ENCODE measurements at places on chromosomes 2 and 18.

DNA sequence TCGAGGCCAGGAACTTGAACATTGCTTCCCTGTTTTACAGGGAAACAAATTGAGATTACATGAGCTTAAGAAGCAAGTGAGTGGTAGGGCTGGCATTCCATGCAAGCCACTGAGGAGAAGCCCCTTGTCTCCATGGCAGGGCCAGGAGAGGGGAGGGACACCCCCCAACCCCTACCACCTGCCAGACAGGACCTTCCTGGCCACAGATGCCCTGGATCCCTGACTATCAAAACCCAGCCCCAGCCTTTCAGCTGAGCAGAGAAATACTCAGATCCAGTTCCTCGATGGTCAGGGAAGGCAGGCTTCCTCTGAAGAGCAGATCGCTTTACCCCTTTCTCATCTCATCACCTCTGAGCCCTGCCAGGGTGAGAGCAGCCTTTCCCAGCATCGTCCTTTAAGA is 53.8 kb upstream of the ALPP start:
- DNase-seq: no peak

DNA sequence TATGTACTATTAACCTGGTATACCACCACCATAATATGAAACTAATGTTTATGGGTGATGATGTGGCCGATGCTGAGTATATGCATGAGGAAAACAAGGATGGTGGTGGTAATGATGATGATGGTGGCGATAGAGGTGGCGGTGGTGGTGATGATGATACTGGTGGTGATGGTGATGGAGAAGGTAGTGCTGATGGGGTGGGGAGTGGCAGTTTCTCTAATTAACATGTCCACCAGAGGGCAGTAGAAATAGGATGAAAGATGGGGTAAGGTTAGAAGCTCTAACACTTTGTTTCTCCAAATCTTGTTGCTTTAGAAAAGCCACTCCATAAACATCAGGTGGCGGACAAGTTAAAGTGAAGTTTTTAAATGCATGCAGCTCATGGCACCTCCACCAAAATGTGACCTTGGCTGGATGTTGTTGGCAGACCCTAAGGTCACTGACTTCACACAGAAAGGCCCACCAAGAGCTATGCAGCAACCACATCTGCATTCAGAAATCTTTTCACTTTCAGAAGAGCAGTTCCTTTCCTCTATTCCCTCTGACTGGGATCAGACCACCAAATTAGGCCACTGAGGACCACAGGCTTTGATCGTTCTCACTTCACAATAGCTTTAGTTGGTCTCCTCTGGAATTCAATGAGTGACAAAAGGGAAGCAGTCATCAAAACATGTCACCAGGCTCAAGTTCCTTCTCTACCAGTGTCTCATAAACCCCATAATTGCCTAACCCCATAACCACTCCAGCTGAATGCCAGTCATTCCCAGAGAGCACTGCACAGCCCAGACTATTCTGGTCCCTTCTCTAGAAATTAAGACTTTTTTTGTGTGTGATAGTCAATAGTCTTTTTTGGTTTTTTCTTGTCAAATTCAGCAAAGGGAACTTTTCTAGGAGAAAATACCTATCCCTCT is 7.5 kb upstream of the BCL11A start:
- DNase-seq: no peak

- no peak for DNase-seq
Observed at GRCh38 chr2:239946562-239946863, 78.6 kb downstream of the NDUFA10 start.

DNA sequence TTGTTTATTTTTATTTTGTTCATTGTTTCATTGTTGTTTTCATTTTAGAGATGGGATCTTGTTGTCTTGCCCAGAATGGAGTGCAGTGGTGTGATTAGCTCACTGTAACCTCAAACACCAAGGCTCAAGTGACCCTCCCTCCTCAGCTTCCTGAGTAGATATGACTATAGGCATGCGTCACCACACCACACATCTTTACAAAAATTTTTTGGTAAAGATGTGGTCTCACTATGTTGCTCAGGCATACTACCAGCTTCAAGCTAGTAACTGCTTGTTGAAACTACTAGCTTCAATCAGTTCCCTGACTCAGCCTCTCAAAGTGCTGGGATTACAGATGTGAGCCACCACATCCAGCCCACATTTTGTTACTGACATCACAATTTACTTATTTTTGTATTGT is 14.8 kb downstream of the FAM237A start:
- no peak for DNase-seq

GRCh38 chr2:37052600-37053332 is 31.4 kb downstream of the HEATR5B start:
- DNase-seq: no peak

- DNase-seq: no peak
Observed at GRCh38 chr18:2880473-2880872, 33.7 kb downstream of the EMILIN2 start.

- DNase-seq: no peak
Observed at GRCh38 chr18:11268741-11269233, 119.4 kb upstream of the PIEZO2 start.

- DNase-seq: no peak
Observed at GRCh38 chr18:23178661-23179081, 43.4 kb downstream of the CABLES1 start.

DNA sequence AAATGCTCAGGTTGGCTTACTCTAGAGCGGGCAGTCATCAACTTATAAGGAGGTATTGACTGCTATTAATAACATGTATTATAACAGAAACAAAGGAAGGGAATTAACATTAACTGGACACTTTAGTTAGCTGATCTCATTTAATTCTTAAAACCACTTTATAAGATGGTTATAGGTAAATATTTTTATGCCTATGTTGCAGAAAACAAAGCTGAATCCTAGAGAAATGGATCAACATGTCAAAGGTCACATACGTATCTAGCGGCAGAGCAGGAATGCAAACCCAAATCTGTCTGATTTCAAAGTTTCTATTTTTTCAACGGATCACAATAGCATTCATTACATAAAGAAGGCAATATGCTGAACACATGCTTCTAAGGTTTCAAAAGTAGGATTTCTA is 200.0 kb downstream of the PDE1A start:
- DNase-seq: no peak

DNA sequence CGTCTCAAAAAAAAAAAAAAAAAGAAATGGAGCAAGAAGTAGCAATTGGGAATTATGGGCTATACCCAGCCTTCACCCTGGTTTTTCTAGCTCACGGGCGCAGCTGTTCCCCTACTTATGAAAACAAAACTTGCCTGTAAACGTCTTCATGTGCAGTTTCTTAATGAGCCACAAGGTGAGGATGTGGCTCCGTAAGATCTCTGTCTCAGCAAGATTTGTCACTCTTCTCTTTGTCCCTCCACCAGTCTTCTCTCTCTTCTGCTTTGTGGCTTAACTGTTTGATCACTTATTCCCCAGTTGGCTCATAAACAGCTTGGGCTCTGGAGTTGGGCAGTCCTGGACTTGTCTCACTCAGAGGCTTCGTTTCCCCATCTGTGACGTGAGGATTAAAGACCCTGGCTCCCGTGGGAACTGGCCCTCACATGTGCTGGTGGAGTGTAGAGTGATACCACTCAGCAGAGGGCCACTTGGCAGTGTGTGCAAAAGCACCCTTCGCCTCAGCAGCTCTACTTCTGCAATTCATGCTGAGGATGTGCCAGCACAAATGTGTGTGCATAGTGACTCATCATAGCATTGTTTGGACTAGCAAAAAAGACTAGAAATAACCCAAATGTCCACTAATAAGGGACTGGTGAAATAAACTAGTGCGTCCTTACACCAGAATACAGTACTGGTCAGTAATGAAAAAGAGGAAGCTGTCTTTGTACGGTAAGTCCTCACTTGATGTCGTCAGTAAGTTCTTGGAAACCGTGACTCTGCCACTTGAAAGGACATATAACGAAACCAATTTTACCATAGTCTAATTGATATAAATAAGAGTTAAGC is 8.7 kb downstream of the CEP68 start:
- DNase-seq: no peak

GRCh38 chr18:55144193-55144930 is 185.1 kb upstream of the CCDC68 start:
- no peak for DNase-seq

DNA sequence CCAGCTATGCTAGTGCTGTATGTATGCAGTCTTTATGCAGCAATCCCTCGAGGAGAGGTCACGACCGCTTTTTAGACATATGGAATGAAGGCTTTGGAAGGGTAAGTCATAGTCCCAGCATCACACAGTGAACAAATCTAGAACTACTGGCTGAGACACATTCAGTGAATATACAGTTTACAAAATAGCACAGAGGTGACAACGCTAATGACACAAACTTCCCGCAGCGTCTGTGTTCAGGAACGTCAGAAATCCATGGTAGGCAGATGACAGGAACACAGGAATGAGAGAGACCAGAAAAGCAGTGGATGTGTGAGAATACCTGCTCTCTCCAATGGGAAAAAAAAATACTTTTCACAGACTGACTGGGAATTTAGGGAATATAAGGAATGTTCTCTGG is 29.6 kb downstream of the CABYR start:
- DNase-seq: no peak

- no peak for DNase-seq
Observed at GRCh38 chr2:79782576-79783452, 270.0 kb downstream of the CTNNA2 start.

GRCh38 chr2:121338281-121338680 is 53.3 kb upstream of the TFCP2L1 start:
- no peak for DNase-seq

GRCh38 chr18:79466591-79466990 is 70.9 kb downstream of the NFATC1 start:
- DNase-seq: no peak

- no peak for DNase-seq
Observed at GRCh38 chr2:63189026-63189425, 138.4 kb downstream of the OTX1 start.

DNA sequence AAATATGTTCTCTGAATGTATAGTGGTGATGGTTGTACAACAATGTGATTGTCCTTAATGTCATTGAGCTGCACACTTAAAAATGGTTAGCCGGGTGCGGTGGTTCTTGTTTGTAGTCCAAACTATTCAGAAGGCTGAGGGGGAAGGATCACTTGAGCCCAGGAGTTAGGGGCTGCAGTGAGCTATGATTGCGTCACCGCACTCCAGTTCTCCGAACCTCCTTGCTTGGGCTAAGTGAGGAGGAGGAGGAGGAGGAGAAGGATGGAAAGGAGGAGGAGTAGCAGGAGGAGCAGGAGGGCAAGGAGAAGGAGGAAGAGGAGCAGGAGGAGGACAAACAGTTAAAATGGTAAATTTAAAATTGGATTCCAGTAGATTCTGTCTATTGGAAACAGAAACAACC is 10.5 kb downstream of the SLC14A1 start:
- no peak for DNase-seq

GRCh38 chr2:2756886-2757285 is 425.8 kb upstream of the MYT1L start:
- DNase-seq: no peak

- DNase-seq: no peak
Observed at GRCh38 chr18:8749492-8749891, 44.1 kb downstream of the MTCL1 start.

GRCh38 chr18:79424008-79424565 is 28.4 kb downstream of the NFATC1 start:
- no peak for DNase-seq
